ENCODE measurements at places on chromosomes 13 and 19. TPM values are rescaled to one million over a fixed set of nuclear protein-coding genes. Genes with fewer than 3 reads are reported as not detected.

- DNase-seq: no peak
Observed at GRCh38 chr13:96746886-96747285, 247.4 kb downstream of the OXGR1 start.

DNA sequence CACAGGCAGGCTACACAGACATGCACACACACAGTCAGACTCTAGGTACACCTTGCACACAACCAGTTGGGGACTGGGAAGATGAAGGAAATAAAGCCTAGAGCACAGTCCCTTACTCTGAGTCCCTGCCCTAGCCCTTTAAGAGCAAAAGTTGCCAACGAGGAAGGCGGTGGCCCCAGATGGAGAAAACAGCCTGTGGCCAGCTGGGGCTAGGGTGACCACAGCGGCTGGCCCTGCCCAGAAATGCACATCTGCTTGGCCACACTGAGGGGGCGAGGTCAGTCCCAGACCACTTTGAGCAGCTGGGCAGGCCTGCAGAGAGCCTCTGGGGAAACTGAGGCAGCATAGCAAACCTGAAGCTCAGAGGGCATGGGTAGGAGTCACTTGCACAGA, 52.3 kb downstream of the PTPRS start:
- DNase-seq: no peak

DNA sequence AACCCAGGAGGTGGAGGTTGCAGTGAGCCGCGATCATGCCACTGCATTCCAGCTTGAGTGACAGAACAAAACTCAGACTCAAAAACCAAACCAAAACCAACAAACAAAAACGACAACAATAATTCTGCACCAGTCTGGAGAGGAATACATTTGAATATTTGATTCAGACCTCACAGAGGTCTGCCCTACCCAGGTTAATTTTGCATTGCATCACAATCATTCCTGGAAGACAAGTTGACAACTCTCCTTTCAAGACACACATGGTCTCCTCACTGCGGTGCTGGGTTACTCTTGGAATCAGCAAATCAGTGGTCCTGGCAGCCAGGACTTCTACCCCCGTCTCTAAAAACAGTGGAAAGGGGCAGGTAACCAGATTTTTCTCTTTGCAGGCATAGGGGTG, 79.9 kb upstream of the TMTC4 start:
- no peak for DNase-seq

DNA sequence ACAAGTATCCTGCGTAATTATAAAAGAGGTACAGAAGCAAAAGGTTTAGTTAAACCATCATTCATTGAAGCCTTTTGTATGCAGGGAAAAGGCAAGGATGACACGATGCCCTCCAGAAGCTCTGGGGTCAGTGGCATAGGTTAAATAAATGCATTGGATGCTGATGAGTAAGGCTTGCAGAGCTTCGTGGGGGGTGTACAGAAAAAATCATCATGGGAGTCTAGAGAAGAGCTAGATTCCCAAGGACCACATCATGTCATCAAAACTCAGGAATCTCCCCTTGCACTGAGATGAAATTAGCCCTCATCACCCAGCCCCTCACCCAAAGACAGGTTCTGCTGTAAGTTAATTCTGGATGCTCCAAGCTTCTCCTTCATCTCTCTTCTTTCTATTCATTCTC, 8.3 kb downstream of the FPR1 start:
- DNase-seq: no peak

- no peak for DNase-seq
Observed at GRCh38 chr19:54469496-54469934, 3.6 kb downstream of the CDC42EP5 start.

DNA sequence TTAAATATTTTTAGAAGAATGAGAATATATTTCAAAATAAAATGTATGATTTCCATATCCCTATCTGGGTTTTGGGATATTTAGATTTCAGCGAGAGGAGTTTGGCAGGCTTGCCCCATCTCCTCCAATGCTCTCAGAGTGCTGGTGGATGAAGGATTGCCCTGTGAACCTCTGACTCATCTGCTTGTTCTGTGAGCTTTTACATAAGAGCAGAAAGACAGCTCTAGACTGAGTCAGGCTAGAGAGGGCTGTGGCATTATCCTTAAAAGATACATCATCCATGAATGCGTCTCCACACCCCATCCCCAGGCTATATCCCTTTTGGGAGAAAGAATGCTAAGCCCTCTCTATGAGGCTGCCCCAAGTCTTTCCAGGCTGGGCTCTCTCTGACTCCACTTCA, 190.6 kb downstream of the TUBA3C start:
- DNase-seq: no peak

DNA sequence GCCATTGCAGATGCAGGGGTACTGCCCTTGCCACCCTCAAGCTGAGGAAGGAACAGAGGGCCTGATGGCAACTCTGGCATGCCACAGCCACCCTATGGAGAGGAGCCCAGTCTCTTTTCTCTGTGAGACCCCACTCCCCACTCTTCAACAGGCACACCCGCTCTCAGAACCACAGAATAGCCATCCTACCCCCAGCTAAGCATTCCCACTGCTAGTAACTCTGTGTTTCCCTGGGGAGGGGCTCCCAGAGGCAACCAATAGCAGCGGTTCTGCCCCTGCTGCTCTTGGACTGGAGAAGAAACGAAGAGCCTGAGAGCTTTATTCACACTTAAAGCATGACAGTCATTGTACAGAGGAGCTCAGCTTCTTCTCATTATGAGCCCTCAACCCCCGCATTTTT, 49.3 kb downstream of the UBL3 start:
- DNase-seq: no peak

GRCh38 chr19:46115396-46116106, 8.9 kb downstream of the IGFL3 start:
- no peak for DNase-seq

DNA sequence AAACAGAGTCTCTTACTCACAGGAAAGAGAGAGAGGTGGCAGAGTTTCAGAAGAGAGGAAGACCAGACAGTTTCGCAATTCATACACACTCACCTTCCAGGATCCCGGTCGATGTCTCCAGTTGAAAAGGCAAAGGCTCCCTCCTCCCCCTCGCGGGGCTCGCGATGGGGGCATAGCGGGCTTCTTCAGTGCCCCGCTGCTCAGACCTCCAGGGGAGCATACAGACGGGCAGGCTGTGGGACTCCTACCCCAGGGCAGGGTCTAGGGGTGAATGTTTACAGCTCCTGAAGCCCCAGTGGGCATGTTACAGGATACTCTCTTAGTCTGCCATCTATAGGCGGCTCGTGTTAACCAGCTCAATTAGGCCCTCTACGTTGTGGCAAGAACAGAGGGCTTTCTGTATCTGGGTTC, 139.2 kb downstream of the SLITRK5 start:
- DNase-seq: no peak

GRCh38 chr13:95403349-95404140, 102.3 kb upstream of the ABCC4 start:
- DNase-seq: no peak

DNA sequence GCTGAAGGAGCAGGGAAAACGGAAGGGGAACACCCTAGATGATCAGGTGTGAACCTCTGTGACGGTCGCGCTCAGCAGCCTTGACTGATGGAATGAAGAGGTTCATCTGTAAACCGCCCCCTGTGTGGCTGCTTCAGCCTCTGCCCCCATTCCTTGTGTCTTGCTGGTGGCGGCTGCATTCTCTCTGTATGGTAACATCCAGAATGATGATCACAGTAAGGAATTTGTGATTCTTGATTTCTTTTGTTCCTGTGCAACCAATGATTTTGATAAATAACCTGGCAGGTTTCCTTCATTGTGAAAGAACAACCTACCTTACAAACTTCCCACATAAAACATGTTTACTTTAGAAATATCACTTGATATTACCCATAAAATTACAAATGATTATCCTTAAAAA, 118.7 kb upstream of the MCF2L start:
- no peak for DNase-seq

DNA sequence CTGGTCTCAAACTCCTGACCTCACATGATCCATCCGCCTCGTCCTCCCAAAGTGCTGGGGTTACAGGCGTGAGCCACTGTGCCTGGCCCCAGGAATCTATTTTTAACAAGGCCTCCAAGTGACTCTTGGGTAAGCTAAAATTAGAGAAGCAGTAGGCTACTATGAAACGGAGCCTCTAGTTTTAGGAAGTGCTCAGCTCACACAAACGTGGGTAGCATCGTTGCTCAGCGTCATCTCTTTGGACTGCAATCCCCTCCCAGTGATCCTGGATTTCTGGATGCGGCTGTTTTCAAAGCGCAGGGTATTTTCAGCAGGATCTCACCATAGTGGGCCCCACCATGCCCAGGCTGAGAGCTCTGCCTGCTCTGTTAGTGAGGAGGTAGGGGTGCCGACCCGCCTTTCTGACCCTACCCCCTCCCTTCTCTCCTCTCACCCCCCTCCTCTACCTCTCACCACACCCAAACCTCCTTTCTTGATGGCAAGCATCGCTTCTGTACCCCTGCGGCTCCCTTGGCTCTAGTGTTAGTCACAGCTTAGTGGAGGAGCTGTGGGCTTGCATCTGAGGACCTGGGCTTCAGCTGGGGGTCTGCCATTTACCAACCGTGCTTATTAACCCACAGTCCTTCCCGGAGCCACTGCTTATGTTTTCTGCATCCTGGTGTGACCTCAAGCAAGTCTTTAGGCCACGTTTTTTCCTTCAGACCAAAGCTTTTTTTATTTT, 34.2 kb downstream of the GJA3 start:
- no peak for DNase-seq

GRCh38 chr19:5224480-5224879, 116.1 kb downstream of the PTPRS start:
- DNase-seq: no peak

- no peak for DNase-seq
Observed at GRCh38 chr19:55348317-55349034, 6.0 kb downstream of the COX6B2 start.

DNA sequence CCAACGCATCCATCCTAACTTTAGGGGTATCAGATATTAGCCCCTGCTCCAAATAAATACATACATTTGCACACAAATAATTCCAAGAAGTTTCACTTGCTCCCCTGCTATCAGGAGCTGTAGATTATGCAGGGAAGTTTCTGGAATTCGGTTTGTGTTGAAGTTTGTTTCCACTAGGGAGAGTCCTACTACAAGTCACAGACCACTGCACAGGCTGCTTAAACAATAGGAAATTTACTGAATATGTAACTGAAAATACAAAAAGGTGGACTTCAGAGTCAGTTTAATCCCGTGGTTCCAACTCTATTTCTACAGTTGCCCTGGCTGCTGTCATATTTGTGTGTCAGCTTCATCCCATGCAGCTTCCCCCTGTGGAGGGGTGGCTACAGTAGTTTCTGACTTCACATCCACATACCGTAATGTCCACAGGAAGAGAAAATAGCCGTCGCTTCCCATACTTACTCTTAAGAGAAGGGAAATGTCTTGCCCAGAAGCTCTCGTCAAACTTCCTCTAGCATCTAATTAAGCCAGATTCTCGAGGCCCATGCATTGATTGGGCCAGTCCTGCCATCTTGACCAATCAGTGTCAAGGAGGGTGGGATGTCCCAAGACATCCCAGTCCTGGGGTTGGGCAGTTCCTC, 286.6 kb downstream of the COG6 start:
- no peak for DNase-seq

DNA sequence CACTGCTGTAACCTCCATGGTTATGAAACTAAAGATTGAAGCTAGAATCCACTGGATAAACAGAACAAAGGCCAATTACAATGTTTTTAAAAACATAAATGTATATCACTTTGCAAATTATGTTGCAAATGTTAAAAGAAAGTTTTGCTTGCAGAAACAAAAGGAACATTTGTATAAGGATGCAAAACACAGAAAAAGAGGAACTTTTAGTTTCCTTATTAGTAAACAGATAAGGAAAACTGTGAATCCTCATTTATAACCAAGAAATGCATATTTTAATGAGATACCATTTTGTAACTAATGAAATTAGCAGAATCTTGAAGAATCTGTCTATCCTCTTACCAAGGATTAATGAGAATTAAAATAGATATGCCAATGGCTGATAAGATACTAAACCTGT, 32.3 kb downstream of the LPAR6 start:
- no peak for DNase-seq

- no peak for DNase-seq
Observed at GRCh38 chr19:12987781-12988180, 7.5 kb upstream of the NFIX start.

- no peak for DNase-seq
Observed at GRCh38 chr19:11856596-11857250, 8.2 kb downstream of the ZNF439 start.

DNA sequence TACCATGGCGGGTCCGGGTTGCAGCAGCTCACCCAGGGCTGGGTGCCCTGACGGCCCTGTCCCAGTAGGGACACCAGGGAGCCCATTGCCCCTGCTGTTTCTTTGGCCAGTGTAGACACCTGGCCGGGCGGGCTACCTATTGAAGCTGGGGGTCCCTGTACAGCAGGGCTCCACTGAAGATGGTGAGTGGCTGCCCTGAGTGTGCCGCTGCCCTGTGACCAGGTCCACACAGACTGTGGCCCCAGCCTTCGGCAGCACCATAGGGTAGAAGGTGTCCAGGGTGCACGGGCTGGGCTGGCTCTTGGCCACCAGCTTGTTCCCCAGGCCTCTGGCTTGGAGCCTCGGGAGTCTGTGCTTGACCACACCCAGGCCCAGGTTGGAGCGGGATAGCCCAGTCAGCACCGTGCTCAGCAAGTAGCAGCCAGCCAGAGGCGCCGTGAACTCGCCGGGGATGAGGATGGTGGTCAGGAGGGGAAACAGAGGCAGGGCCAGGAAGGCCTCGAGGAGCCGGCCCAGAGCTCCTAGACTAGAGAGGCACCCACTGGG, 25.4 kb upstream of the NPAS1 start:
- DNase-seq: no peak

DNA sequence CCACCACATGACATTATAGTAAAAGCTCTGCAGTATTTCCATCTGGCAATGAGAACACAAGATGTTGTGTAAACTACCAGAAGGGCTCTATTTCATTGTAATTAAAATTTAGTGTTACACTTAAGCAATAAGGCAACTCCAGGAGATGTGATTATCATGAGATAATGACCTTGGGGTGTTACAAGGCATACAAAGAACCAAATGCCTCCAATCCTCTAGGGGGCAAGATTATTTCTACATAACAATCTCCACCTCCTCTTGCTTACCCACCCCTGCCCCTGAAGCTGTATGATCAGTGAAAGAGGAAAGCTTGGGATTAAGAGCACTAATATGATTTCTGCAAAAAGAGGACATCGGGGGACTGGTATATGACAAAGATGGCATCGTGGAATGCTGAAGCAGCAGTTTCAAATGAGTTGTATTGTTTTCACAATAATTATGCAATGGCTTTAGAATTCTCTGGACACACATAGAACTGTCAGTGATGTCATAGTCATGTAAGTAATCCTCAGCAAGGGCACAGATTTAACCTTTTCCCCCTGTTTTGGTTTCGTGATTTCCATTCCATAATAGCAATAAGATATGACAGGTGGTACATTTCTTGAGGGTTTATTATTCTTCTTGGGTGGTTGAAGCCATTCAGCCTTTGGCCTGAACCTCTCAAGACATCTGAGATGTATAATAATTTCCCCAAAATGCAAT, 295.3 kb downstream of the MZT1 start:
- DNase-seq: no peak

GRCh38 chr13:34657716-34658115, 284.4 kb upstream of the NBEA start:
- DNase-seq: no peak

The GIPC1 gene
- 88.8 TPM for total RNA-seq

The RYR1 gene
- 38.5 TPM for total RNA-seq

The CATSPERD gene
- total RNA-seq: not detected

The KLK3 gene
- not detected for total RNA-seq

The PCDH20 gene
- 9.4 TPM for total RNA-seq

The TEX26 gene
- 0.62 TPM for total RNA-seq

The ZNF415 gene
- 41.2 TPM for total RNA-seq

The SPRY2 gene
- 58.2 TPM for total RNA-seq

The MIER2 gene
- 32.4 TPM for total RNA-seq

The KMT5C gene
- total RNA-seq: 19.3 TPM

The TEX29 gene
- 5.7 TPM for total RNA-seq

All from dorsolateral prefrontal cortex (tissue), 122 donors.